ENCODE measurements at places on chromosomes 6 and 20.

GRCh38 chr6:57262488-57262887 lies 40.4 kb upstream of the RAB23 start:
- DNase-seq: no peak

DNA sequence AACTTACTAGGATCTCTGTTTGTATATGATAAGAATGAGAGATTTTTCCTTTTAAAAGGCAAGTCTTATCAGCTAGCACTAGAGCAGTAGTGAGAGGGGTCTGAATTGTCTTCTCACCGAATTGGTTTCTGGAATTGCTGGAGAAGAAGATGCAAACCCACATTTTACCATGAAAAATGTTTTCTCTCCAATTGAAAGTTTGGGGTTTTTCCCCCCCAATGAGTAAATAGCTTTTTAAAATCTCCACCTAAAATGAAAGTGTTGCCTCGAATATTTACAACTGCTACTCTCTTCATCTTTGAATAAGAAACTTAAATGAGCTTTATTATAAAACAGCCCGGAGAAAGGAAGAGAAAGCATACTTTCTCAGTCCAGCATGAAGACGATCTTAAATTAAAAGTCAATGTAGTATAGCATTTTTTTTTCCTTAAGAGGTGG lies 1.8 kb downstream of the TCF21 start:
- DNase-seq: no peak

DNA sequence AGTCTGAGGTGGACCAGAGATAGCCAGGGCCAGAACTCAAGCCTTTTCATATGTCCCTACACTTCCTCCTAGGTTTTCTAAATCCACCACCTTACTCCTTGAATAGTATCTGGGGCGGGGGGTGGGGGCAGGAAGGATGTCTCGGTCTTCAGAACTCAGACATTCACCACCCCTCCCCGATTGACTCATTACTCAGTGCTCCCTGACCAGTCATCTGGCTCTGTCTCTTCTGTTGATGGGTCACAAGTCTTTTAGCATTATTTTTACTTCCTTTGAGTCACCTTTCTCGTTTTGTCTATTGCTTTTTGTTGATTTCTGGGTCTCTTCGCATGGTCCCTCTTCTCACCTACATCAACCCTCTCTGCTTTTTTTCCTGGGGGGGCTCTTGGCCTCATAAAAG lies 23.3 kb downstream of the NOX3 start:
- no peak for DNase-seq

DNA sequence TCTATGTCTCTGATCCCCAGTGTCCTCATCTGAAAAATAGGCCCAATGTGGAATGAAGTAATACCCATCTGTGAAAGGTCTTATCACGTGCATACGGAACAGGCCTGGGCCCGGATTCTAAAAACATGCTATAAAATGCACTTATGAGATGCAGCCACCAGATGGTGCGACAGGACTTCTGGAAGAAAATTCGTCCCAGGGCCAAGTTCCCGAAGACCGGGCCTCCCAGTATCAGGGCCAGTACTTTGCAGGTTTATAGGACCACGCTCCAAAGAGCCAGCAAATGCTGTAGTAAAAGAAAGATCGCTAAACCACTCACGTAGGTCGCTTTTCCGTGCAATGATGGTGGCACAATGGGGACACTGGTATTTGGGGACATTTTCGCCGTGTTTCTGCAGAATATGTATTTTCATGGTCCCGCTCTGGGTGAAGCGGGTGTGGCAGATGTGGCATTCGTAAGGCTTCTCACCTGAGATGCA lies 10.6 kb downstream of the CTCFL start:
- DNase-seq: no peak

DNA sequence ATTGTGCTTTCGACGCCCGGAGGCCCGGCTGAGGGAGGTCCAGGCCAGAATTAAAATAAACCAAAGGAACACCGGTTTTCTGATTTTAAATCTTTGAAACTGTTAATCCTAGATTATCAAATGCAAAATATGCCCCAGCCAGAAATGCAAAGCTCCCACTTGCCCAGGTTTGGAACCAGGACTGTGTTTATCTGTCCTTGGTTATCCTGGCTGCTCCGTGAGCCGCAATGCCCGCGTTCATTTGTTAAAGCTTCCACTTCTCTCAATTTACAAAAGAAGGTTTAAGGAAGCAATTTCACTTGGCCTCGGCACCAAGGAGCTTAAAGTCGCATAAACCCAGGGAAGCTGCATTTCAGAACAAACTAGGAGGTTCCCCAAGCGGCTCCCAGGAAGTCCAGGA lies 250.0 kb downstream of the TAF4 start:
- no peak for DNase-seq

GRCh38 chr20:62788607-62789006 lies 7.7 kb upstream of the MRGBP start:
- DNase-seq: no peak

DNA sequence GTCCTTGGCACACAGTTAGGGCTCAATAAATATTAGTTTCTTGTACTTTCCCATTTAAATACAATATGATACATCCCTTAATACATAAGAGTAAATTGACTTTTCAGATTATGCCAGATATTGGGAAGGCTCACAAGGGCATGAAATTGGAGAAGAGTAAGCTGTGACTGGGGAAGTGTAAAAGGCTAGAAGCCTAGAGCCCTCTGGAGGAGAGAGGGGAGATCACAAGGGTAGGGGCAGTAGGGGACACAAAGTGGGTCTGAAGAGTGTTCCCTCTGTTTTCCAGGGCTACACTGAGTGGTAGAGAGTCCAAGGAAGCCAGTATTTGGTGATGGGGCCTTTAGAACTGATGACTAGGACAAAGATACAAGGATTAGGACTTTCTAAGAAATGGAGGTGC lies 562.9 kb upstream of the CHD6 start:
- no peak for DNase-seq

DNA sequence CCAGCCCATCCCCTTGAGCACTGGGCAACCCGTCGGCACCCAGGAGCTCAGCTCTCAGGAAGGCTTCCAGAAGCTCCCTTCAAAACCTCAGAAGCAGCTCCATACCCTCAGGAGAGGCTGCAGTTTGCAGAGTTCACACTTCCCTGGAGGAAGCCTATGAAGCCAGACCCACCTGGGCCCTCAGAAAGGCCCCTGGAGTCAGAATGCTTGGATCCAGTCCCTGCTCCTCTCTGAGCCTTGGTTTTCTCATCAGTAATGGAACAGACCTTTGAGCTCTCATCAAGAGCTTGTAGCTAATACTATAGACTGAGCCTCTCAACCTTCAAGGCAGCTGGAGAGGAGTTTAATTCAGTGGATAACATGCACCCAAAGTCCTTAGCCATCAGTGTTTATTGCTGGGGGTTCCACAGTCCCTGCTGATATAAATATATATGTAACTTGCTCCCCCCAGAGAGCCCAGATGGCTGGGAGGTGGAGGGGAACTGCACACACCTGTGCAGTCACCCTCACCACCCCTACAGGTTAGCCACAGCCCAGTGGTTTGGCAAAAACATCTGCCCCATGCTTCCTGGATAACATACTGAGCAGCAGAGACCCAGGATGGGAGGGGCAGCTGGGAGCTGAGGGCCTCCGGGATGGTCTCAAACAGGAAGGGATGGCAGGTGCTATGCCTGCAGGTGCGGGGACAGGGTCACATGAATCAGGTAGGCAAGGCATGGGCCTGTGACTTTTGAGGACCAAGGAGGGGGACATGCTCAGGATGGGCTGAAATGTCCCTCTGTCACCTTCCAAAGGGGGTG lies 120.1 kb downstream of the SNX5 start:
- no peak for DNase-seq

- DNase-seq: no peak
These were observed 705.9 kb downstream of the PTPRT start for GRCh38 chr20:42483730-42484303.

DNA sequence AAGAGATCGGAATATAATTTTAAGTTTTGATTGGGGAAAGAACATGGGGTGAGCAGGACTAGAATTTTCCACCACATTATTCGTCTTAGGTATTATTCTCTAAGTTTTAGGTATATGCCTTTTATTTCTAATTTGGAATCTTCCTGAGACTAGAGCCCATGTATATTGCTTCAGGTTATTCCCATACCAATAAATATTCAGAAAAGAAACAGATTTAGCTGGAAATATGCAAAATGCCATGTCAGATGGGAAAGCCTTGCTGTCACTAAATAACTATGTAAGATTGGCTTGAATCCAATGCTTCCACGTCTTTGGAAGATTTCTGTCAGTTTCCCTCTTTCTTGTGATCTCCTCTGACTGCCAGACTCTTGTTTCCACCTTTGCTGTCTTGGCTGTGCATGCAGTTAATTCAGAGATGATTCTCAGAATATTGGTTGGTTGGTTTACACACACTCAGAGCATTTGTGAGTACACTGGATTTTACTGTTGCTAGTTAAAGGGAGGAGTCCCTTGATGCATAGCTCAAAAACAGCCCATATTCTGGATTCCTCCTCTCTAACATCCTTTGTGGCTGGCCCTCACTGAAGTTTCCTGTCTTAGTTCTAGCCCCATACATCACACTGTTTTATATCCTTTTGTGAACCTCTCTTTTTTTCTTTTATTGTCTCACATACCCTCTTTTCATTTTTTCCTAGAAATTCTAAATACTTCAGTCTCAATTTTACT lies 64.3 kb downstream of the GRM1 start:
- no peak for DNase-seq

GRCh38 chr6:32382757-32383420 lies 11.2 kb upstream of the TSBP1 start:
- no peak for DNase-seq

DNA sequence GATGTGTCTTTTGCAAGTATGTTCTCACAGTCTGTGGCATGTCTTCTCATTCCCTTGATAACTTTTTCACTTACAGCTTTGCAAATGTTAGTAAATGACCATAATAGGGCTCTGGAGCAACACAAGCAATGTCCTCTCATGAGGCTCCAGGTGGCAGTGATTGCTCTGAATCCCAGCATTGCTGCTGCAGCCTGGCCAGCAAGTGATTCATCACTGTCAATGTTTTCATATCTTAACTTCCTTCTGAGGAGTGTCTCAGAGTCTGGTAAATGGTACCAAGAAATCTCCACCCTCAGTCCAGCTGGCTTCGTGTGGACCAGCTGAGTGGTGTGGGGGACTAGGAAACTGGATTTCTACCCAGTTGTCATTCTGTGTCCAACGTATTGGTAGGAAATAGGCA lies 139.6 kb downstream of the MYLK4 start:
- DNase-seq: no peak

GRCh38 chr6:158109748-158110147 lies 58.3 kb downstream of the SERAC1 start:
- no peak for DNase-seq

- no peak for DNase-seq
These were observed 12.1 kb downstream of the CEP85L start for GRCh38 chr6:118639054-118639964.

DNA sequence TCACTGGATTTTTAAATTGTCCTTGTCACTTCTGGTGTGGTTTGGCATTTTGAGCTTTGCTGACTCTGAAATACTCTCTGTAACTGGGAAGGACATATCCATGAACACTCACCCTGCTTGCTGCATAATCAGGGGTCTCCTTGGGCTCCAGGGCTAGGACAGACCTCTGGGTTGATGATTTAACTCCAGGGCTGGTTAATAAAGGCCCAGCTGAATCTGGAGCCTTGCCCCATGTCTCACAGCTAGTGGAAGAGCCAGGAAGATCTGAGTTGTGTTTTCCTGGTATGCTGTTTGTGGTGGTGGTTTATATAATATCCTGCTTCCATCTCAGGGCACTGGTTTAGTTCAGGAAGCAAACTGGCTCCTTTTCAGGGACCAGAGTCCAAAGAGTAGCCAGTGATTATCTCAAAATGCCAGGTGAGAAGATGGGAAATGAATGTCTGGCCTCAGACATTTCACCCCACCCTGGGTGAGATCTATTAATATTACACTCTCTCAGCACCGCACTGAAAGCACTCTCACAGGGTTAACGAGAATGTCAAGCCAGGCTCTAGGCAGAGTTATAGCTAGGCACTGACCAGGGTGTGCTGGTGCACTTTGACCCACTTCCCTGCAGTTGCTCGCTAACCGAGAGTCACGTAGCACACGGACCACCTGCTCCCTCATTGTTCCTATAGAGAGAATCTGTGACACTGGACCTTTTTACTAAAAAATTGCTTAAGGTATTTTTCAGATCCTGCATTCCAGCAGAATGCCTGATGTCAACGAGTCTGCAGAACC lies 90.1 kb upstream of the SLC22A16 start:
- DNase-seq: no peak

GRCh38 chr6:88908598-88909548 lies 54.5 kb downstream of the RNGTT start:
- no peak for DNase-seq

All from type B pancreatic cell (in vitro differentiated cells).